ENCODE measurements at places on chromosomes 7 and 10. TPM values are rescaled to one million over a fixed set of nuclear protein-coding genes. Genes with fewer than 3 reads are reported as not detected.

STEAP2 gene
- total RNA-seq, result not detected

DNA sequence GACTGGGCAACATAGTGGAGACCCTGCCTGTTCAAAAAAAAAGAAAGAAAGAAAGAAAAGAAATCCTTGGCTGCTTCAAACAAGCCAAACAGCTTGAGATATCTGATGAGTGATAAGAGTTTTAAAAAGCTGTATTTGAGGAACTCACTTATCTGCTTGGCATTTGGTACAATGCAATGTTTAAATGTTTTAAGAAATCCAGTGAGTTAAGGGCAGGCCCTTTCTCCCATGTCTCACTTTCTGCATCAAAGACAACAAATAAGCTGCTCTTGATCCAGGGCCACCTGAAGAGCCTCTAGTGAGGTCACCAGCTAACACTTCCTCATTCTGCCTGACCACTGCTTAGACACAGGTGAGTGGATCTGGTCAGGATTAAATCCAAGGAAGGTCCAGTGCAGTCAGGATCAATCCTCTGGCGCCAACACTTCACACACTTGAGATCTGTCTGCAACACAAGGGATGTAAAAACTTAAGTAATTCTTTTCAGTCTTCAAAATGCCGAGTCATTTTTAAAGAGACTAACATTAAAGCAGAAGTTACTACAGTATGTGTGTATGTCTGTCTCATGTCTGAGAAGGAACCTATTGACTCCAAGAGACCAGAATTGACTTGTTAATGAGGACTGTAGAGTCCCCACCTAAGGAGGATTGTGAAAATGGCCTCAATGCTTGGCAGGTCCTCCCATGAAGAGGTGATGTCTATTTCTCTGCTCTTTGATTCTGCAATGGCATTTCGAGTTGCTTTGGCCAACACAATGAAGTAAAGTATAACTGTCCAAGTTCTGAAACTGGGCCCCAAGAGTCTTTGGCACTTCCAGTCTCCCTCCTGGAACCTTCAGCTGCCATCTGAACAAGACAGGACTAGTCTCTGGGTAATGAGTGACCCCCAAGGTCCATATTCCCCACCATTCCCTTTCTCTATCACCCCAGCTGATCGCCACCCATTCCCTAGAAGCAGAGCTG lies 43.1 kb downstream of the CREB3L2 start:
- no peak for DNase-seq

GRCh38 chr7:157674027-157674714 lies 337.4 kb downstream of the DNAJB6 start:
- no peak for DNase-seq

DNA sequence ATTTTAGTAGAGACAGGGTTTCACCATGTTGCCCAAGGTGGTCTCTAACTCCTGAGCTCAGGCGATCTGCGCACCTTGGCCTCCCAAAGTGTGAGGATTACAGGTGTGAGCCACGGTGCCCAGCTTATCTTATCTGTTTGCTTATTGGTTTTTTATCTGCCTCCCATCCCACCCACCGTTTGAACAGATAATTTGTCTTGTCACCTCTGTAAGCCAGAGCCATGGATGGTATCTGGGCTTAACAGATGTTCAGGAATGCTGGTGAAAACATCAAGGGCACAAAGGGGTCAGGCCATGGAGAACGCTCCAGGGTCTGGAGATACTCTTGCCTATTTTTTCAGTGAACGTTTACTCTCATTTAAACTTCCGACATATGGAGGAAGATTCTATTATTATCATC lies 12.0 kb upstream of the NDST2 start:
- DNase-seq, result no peak

GRCh38 chr7:85004402-85004801 lies 182.5 kb downstream of the SEMA3D start:
- no peak for DNase-seq

DNA sequence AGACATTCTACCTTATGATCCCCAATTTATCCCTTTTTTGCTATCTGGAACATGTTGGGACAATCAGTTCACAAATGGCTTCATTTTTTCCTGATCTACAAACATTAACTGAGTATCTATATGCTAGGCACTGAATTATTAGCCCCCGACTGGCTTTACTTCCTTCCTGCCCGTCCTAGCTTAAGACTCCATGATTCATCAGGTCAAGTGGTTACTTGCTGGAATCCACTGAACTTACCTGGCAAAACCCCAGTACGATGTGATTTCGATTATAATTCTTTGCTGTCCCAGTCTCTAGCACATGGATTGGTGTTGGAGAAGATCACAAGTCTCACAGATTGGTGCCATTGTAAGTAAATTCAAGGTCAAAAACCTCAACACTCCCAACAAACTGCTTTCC lies 77.1 kb downstream of the ORC5 start:
- no peak for DNase-seq

CRPPA gene
- total RNA-seq, result 1.0 TPM

DNA sequence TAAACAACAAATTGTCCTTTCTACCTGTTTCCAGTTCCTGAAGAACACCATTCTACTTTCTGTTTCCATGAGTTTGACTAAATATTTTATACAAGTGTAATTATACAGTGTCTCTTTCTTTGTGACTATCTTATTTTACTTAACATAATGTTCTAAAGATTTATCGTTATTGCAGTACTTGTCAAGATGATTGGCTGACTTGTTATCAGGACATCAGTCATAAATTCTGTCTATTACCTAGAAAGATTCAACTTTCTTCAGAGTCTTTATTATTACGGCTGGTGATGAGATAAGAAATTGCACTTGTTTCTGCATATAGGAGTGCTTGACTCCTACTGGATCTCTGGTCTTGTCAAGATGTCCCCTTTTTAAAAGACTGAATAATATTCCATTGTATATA lies 93.9 kb upstream of the ZNF92 start:
- DNase-seq, result no peak
